Omental fat pad (tissue), 4 donors: ENCODE measurements at places on chromosomes 1 and 21.

- no peak for DNase-seq
These were observed 63.8 kb downstream of the TGFB2 start for GRCh38 chr1:218408942-218409341.

GRCh38 chr1:10615332-10615731 lies 140.6 kb downstream of the PEX14 start:
- DNase-seq, result no peak

- no peak for DNase-seq
These were observed 4.9 kb downstream of the C1orf105 start for GRCh38 chr1:172425339-172425738.

GRCh38 chr1:48775831-48776392 lies 779 bp downstream of the BEND5 start:
- no peak for DNase-seq

DNA sequence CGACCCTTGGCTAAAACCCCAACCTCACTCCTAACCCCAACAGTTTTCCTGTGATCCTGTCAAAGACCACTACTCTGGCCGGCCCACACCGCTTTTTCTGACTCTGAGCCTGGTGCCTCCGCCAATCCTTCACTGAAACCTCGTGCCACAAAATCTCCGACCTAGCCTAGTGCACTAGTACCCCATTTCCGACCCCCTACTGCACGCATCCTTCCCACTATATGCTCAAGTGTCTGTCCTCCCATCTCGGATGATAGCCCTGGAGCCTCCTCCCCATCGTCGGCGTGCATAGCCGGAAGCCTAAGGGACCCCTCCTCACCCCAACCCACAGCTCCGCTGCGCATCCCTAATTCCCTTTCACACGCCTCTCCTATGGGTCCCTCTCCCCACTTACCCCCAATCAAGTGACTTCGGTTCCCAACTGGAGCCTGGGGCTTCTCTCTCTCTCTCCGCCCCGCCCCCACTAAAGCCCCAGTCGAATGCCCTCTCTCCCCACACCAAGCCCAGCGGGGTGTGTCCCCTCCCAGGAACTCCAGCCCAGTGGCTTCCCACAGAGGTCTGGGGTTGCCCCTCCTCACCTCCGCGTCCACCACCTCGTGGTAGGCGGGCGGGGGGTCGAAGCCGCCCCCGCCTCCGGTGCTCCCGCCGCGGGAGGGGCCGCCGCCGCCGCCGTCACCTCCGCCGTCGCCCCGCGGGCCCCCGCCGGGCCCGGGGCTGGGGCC lies 791 bp downstream of the USP24 start:
- DNase-seq, result no peak

DNA sequence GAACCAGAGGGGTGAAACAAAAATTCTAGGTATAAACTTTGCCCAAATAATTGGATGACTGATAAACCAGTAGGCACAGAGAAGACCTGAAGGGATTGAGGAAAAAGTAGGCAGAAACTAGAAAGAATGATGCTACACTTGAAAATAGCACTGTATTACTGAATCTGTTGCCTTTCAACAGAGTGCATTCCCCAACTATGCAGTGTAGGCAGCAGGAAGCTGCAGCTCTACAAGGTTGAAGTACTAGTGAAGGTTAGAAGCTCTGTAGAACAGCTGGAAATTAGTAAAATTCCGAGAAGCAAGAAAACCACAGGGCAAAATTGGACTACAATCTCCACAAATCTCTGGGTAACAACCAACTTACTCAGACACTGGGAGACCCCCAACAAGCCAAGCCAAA lies 27.4 kb downstream of the ZNF644 start:
- DNase-seq, result no peak

- no peak for DNase-seq
These were observed 93.0 kb downstream of the NUF2 start for GRCh38 chr1:163414778-163415177.

- no peak for DNase-seq
These were observed 86.0 kb upstream of the ZBTB40 start for GRCh38 chr1:22365331-22366295.
